Neural crest cell (in vitro differentiated cells): ENCODE measurements at places on chromosomes 7 and 10. TPM values are rescaled to one million over a fixed set of nuclear protein-coding genes. Genes with fewer than 3 reads are reported as not detected.

- DNase-seq: no peak
These were observed 20.3 kb upstream of the HGF start for GRCh38 chr7:81790120-81790500.

FXYD4 gene
- not detected in 2 replicates for total RNA-seq

- no peak for DNase-seq
These were observed 38.3 kb downstream of the FRMPD2 start for GRCh38 chr10:48236199-48236621.

CEP55 gene
- 30.7 and 30.9 TPM in 2 replicates for total RNA-seq

MRLN gene
- not detected in 2 replicates for total RNA-seq

PI4K2A gene
- total RNA-seq: 19.3 and 19.4 TPM in 2 replicates

DNA sequence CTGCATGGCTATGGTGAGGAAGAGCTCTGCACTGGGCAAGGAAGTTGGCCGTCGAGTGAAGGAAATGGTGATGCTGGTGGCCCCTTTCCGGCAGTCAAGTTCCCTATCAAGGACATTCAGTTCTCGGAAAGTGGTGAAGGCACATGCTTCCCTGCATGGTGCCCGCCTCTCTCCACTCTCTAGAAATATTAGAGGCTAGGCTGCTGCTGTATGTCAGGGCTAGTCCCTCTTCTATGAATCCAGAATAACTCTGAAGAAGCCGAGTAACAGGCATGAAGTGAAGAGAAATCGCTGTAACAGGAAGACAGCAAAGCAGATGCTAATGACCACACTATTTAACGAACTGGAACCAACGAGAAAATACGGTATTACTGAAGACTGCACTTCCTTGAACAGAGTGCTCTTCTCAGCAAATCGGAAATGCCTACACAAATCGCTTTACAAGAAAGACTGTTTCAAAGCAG is 5.4 kb downstream of the IDI1 start:
- no peak for DNase-seq

PGAM2 gene
- 1.8 and 2.4 TPM in 2 replicates for total RNA-seq

IL15RA gene
- not detected in 2 replicates for total RNA-seq

DNA sequence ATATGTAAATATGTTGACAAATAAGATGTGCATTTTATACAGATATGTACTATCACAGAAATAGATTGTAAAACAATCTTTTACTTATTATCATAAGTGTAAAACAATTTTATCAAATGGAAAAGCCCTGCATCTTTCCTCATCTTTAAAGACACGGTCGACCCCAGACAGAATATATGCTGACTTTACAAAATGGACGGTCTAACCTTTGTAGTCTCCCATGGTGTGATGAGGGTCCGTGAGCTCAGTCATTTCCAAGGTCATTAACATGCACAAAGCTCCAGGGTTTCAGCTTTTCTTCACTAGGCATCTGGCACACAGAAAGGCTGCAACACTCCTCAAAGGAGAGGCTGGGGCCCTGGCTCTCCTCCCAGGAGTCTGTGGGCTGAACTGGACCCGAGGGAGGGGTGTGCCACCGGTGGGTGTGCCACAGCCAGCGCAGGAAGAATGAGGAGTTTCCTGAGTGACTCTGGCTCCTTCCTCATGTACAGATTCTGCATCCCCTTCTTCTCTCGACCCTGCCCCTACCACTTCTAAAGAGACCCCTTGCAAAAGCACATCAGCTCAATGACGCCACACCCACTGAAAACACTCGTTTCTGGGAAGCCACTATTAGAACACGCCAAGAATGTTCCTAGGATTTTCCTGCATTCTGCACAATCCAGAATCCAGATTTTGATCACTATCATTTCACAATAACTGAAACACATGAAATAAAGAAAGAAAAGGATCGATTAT is 26.2 kb upstream of the ABLIM1 start:
- no peak for DNase-seq

GIMAP6 gene
- not detected in 2 replicates for total RNA-seq

GRCh38 chr7:92648067-92648466 is 57.9 kb upstream of the FAM133B start:
- no peak for DNase-seq

- DNase-seq: no peak
These were observed 255.5 kb upstream of the YAE1 start for GRCh38 chr7:39310699-39311098.

NPSR1 gene
- total RNA-seq: not detected in 2 replicates

ADAM8 gene
- 3.6 and 4.5 TPM in 2 replicates for total RNA-seq

DNA sequence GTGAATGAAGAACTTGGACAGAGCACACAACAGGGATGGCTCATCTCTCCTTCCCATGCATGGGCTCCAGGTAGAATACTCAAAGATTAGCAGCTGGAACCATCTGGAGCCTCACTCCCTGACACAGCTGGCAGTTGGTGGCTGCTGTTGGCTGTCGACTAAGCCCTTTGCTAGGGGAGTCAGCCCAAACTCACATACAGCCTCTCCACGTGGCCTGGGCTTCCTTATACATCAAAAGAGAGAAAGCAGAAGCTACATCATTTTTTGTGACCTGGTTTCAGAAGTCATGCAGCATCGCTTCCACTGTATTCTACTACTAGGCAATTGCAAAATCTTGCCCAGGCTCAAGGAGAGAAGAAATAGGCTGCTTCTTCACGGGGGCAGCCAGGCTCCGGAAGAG is 24.4 kb downstream of the ASNS start:
- no peak for DNase-seq

GRCh38 chr7:90222811-90223725 is 11.5 kb downstream of the STEAP2 start:
- no peak for DNase-seq

PDAP1 gene
- total RNA-seq: 146 and 155 TPM in 2 replicates

PIK3CG gene
- not detected in 2 replicates for total RNA-seq

DNA sequence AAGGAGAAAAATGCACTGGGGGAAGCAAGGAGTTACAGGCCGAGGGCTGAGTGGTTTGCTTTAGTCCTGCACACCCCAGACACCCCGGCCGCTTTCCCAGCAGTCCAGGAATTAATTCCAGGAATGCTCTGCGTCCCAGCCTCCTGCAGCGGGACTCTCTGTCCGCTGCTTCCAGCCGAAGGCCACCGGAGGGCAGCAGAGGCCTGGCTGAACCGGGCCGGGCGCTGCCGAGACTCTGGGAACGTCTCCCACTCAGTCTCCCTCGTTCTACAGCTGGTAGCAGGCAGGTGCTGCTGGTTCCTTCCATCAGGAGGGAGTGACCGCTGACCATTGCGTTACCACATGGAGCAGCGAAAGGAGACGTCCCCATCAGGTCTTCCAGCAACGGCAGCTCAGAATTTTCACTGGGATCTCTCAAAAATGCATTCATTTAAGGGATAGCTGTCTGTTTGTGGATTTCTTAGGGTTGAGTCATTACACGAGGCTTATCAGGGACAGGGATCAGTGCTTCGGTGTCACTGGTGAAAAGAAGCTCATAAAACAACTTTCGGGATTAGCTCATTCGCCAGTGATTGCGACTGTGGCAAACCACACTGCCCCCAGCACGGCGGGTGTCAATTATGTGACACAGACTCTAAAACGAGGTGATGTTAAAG is 24.9 kb upstream of the PITRM1 start:
- DNase-seq: peak; percentile 71

DNA sequence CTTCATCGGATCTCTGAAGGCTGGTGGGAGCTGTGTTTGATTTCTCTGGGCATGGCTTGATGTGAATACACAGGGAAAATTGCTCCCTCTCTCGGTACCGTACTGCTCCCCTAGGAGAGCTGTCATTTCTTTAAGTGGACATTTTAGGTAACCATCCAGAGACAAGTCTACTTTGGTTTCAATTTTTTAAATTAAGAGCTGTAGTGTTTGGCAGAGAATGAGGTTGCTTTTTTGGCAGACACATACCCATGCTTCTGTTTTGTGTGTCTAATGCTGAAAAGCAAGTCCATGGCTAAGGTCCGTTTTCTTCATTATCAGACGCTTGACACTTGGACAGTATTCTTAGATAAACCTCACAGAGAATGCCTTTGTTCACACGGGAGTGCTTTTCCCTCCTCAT is 61.3 kb upstream of the TRIL start:
- DNase-seq: no peak
